MV-4-11 (cell line): ENCODE measurements at places on chromosomes 3 and 15.

GRCh38 chr3:141050576-141051442 lies at the start of gene SPSB4:
TSS of gene SPSB4 (plus strand) at chr3:141051347. CDS start at chr3:141066105, 14,758 bp downstream.
- DNase-seq: peak; percentile 18

- DNase-seq: no peak
These were observed 1190.0 kb upstream of the ALCAM start for GRCh38 chr3:104176706-104177105.

DNA sequence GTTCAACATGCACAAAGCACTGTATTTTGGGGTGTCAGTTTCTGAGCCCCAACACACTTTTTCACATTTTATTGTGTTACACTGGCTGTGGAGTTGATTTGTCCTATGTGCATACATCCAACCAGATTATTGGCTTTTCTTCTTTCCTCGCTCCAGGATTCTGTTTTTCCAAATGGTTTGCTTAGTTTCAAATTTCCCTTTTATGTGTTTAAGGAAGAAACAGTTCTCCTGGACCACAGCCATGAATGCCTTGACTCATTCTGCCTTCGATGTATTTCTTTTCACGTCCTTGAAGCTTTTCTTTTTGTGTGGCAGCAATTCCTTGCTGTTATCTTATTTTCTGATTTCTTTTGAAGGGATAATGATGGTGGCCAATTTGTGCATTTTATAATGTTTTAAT lies 53.8 kb downstream of the CACNA2D3 start:
- no peak for DNase-seq

DNA sequence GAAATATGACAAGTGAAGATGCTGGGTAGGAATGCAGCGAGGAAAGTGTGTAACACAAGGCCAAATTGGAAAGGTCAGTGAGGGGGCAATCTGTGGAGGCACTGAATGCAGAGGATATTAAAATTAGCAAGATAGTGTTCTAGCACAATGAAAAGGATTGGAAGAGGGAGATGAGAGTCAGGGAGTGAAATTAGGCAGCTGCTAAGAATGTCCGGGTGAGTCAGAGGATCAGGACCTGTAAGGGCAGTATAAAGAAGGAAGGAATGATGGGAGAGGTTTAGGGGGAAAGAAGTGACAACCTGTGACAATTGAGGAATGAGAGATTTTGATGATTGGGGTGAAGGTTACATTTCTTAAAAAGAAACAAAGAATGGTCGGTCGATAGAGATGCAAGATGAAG lies 103.5 kb downstream of the UBE3A start:
- DNase-seq: no peak

- DNase-seq: no peak
These were observed 420 bp downstream of the SLC27A2 start for GRCh38 chr15:50182219-50183013.

DNA sequence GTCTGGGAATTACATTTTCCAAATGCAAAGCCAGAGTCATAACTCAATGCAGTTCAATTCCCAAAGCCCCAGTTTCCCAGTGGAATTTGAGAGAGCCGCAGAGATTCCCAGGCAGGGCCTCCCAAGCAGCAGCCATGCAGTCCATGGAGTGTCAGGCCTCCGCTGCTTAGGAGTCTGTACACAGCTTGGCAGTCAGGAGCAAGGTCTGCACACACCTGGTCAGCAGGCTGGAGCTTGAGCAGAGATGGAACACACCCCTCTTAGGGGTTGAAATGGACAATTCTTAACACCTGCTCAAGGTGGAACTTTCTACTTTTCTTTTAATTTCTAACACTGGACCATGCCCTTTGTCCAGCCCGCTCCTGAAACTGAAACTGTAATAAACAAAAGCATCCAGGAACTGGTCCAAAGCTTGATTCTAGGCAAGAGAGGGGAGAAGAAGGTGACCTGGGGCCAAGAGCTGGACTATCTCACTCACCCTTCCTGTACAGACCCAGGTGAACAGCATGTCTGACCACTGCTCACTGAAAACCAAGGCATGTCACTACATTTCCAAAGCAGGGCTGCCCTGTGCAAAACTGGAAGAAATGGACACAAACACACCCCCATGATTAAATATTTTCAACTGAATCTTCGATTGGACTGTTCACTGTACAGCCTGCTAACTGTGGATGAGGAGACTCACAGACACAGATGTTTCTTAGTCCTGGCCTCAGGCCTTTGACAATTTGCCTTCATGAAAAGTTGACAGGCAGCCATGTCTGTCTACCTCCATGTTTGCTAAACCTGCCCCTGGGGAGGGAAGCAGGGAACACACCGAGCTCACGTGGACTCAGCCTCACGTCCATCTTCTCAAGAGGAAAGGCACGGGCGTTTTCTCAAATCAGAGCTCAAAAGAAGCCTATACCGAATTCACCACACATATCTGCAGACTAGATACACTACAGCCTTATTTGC lies 48.6 kb upstream of the DUSP7 start:
- DNase-seq: no peak

GRCh38 chr15:36810656-36811449 lies 231.4 kb downstream of the CDIN1 start:
- DNase-seq: peak; percentile 85

DNA sequence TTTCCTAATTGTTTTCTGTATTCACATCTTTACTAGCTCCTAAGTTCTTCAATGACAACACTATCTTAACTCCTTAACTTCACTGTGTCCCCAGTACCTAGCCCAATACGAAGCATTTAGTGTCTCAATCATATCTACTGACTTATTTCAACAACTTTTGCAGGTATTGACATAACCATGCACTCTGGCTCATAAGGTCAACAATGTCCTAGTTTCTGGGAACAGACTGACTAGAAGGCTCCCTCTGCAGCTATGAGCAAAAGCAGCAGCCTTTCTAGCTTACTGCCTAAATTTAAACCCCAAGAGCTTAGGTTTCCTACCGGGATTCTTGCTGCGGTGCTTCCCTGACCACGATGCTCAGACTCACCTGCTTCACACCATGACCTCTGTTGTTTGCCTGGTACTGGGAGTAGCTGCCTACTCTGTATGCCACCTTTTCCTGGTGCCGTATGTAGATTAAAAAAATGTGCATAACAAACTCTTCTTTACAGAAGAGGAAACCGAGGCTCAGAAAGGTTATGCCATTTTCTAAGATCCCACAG lies 767.7 kb downstream of the TUSC7 start:
- no peak for DNase-seq

DNA sequence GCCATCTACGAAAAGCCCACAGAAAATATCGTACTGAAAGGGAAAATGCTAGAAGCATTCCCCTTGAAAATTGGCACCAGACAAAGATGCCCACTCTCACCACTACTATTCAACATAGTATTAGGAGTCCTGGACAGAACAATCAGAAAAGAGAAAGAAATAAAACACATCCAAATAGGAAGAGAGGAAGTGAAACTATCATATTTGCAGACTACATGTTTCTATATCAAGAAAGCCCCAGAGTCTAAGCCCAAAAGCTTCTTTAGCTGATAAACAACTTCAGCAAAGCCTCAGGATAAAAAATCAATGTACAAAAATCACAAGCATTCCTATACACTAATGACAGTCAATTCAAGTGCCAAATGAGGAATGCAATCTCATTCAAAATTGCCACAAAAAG lies 15.6 kb downstream of the OR5K3 start:
- DNase-seq: peak; percentile 43

DNA sequence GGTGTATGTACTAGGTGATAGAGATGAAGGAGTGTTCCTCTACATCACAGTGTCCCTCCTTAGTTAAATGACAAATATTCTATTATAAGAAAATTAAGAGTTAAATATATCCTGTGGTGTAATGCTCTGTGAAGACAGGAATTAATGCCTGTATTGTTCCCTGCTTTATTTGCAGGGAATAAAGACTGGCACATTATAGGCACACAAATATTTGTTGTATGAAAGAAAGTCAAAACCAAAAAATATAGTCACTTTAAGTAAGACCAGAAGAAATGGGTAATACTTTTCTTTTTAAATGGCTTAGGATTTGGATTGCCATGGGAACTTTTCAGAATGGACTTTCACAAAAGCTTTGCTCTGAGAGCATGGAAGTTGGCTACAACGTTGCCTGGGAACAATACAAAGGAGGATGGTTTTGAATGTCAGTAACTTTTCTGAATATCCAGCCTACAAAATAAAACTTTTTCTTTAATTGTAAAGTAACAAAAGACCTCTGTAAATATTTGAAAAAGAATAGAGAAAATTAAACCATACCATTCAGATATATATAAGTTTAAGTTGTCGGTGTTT lies 158.0 kb upstream of the P2RY1 start:
- DNase-seq: no peak

DNA sequence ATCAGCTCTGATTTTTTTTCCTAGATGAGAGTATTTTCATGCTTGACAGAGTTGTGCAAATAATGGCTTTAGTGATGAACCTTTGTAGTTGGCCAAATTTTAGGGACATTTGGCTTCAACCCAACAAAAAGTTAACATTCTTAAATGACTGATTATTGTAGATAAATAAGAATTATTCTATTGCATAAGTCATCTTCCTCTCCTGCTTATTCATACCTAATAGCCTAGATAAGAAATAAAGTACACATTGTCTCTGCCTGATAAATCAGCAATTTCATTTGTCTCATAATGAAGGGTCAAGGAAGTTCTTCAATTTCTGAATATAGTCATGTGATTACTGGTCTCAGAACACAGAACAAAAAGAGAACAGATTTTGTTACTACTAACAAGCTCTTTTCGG lies 428.9 kb upstream of the IL12A start:
- DNase-seq: no peak

GRCh38 chr15:84604826-84605553 lies 4.2 kb downstream of the ZSCAN2 start:
- peak; percentile 44 for DNase-seq

DNA sequence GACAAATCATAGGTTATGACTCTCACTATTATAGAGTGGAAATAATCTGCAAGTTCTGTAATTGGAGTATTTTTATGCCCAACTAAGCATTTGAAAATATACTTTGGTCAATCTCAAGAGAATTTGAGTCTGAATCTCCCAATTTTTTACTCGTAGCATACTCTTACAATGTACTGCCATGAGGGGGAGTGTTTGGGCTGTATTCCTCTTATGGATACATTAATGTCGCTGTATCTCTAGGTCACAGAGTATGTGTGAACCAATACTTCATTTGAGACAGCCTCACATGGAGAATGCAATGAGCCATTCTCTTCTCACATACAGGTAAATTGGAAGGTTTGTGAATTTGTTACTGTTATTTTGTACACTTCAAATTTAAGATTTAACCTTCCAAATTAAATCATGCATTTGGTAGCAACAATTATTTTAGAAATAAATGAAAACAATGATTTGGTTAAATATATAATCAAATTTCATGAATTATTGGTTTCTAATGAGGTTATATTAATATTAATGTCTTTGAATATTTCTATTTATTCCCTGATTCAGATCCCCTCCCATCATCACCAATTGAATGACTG lies 5.5 kb upstream of the CD200 start:
- DNase-seq: peak; percentile 67

GRCh38 chr3:51141573-51141972 lies 243.5 kb upstream of the MANF start:
- DNase-seq: no peak

DNA sequence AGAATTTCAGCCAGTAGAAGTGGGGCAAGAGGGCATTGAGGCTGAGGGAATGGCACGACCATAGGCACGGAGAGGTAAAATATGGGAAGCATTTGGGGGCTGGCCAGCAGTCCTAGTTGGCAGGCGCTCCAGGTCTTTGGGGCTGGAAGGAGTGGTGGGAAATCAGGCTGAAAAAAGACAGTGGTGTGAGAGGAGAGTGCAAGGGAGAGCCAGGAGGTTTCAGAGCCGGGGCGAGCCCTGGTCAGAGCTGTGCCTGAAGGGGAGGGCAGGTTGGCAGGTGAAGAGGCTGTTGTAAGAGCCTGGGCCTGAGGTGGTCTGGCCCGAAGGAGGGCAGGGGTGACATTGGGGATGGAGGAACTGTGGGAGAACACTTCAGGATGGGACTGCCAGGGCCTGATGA lies 1.6 kb upstream of the IDH3A start:
- no peak for DNase-seq

GRCh38 chr3:163745204-163745603 lies 1333.1 kb downstream of the SI start:
- DNase-seq: no peak

- peak; percentile 94 for DNase-seq
These were observed 208.1 kb downstream of the SV2B start for GRCh38 chr15:91308199-91308598.

DNA sequence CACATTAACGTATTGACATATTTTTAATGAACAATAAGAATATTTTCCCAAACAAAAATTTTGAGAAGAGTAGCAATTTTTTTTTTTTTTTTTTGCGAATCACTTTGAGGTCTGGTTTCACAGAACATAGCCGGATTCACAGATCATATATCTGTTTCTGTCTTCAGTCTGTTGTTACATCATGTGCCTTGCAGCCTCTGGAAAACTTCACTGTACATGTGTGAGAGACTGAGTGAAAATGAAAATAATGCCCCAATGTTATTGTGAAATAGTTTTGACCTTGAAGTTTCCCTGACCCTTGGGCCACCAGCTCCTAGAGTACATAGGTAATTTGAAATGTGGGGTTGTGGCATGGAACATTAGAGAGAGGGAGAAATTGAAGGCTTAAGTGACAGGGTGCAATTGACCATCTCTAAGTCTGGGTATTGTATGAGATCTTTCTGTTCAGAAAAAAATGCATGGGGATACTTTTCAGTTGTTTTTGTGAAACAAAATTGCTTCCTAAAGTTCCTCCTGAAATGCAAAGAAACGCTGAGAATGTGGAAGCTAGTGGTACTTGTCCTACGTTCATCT lies 14.0 kb downstream of the ITPR1 start:
- DNase-seq: peak; percentile 58

- no peak for DNase-seq
These were observed 46.6 kb downstream of the ABTB1 start for GRCh38 chr3:127719369-127719768.

DNA sequence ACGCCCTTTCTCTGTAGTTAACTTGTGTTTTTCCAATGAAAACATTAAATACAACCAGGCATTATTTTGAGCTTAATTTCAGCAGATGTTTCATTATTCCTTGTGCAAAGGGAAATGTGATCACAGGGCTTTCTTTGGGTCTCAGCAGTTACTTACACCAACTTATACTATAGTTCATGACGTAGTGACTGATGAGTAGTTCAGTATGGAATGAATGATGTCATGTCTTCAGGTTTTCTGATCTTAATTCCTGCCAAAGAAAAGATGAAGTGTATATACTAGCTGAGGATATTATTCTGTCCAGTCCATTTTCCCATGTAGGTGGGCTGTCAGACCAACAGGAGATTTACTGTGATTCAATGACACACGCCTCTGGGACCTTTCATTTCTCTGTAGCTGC lies 61.3 kb downstream of the MYRIP start:
- no peak for DNase-seq
